ENCODE measurements at places on chromosomes 7 and 10.

- DNase-seq = no peak
Measured at GRCh38 chr7:137958470-137959431, 43.1 kb downstream of the CREB3L2 start.

DNA sequence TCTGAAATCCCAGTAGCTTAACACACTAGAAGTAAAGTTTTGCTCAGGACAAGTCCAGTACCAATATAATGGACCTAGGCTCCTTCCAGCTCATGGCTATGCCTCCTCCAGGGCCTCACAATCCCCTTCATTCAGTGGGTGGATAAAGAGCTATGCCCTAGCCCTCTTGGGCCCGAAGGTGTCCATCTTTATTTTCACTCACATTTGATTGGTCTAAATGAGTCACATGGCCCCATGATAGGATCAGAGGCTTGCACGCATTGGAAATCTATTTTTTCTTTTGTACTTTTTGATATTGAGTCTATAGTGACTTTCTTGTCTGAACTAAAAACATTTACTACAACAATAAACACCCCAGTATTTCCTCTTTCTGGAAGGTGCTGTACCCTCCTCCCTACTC is 202.6 kb upstream of the CTBP2 start:
- no peak for DNase-seq

GRCh38 chr7:133386205-133386604 is 133.3 kb downstream of the EXOC4 start:
- DNase-seq = no peak

GRCh38 chr7:54931532-54931931 is 87.3 kb upstream of the EGFR start:
- DNase-seq = no peak
